8988T (cell line): ENCODE measurements at places on chromosomes 2 and 18.
A peak's percentile ranks its signal among the peaks of the same experiment; 100 is the strongest.

DNA sequence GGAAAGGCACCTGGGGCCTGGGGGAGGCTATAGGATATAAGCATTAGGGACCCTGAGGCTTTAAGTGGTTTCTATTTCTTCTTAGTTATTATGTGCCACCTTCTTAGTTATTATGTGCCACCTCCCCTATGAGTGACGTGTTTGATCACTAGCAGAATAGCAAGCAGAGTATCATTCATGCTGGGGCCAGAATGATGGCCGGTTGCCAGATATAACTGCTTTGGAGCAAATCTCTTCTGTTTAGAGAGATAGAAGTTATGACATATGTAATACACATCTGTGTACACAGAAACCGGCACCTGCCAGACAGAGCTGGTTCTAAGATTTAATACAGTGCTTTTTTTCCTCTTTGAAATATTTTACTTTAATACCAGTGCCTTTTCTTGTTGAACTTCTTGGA is 29.4 kb downstream of the LIPG start:
- DNase-seq: no peak

DNA sequence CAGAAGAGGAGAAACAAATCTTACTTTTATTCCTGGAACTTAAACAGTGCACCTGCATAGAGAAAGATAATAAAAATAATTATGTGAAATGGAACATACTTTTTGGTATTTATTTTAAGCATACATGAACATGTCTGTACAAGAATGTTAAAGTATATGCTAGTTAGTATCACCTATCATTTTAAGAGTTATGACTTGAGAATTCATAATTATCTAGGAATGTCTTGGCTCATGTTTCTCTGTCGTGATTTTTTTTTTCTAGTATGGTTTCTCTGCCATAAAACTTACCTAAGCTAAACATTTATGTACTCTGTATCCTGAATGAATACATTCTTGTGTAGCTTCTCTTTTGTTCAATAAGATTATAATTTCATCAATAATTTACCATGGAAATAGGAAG is 4.2 kb downstream of the SERPINB7 start:
- no peak for DNase-seq

GRCh38 chr2:165044505-165045303 is 89.4 kb upstream of the SLC38A11 start:
- DNase-seq: no peak

- no peak for DNase-seq
Observed at GRCh38 chr2:144151405-144151804, 368.5 kb downstream of the ZEB2 start.

GRCh38 chr2:100603948-100604633 is 41.3 kb downstream of the PDCL3 start:
- no peak for DNase-seq

DNA sequence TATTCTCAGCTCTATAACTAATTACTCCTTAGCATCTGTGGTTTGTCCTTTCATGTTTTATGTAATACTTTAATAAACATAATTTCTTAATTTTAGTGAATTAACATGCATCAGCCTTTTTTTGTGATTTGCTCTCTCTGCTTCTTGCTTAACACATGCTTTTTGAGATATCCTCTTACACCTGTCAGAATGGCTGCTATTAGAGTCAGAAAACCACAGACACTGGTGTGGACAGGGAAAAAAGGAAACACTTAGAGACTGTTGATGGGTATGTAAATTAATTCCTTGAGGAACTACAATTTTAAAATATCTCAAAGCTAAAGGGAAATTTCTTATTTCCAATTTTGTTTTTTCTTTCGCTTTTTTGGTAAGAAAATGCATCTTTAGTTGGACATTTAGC is 549.0 kb downstream of the ZNF804A start:
- no peak for DNase-seq

- DNase-seq: no peak
Observed at GRCh38 chr2:238407566-238407965, 19.2 kb upstream of the ASB1 start.

GRCh38 chr2:159209341-159210306 is 76.9 kb downstream of the WDSUB1 start:
- DNase-seq: no peak

DNA sequence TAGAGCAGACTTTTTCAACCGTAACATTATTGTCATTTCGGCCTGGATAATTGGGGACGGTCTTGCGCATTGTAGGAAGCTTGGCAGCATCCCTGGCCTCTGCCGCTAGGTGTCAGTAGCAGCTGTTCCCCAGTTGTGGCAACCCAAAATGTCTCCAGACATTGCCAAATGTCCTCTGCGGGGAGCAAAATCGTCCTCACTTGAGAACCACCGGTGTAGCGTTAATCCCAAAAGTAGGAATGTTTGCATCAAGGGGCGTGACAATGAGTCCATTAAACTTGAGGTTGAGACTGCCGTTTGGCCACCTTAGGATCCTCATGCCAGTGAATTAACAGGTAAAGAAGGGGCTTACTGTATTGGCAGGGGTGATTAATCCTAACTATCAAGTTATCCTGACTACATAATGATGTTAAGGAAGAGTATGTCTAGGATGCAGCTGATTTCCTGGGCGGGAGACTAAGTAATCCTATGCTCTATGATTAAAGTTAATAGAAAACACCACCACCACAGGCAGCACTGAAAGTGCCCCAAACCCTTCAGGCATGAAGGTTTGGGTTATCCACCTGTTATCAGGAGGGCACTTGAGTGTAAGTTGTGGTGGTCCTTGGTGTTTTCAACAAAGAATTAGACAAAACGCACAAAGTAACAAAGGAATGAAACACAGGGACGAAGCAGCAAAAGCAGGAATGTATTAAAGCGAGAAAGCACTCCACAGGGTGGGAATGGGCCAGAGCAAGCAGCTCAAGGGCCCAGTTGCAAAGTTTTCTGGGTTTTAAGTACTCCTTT is 4.9 kb upstream of the ZC3H8 start:
- no peak for DNase-seq

DNA sequence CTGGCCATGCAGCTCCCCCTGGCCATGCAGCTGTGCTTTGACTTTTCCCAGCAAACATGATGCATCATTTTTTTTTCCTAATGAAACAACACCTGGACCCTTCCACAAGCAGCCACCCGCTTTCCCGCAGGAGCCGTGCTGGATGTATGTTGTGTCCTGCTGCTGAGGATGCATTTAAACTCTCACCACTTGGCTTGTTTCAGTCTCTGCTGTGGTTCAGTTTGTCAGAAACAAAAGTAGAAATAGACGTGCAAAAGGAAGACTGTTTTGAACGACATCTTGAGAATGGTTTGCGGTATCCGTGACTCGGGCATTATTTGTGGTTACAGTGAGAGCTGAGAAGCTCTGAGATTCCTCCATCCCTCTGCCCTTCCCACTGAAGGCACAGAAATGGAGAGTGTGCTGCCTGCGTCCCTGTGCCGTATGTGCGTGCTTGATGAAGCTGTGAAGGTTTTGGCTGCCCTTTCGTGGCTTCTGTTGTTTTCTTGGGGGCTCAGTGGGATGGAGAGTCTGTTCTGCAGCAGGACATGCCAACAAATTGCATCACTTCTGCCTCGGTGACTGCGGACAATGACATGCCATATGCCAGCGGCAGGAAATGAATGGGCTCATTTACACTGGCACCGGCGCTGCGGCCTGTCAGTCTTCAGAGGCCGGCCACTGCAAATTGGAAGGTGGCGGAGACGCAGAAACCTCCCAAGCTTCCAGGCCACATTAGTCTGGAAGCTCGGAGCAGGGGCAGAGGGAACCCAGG is 417.7 kb upstream of the SALL3 start:
- no peak for DNase-seq

DNA sequence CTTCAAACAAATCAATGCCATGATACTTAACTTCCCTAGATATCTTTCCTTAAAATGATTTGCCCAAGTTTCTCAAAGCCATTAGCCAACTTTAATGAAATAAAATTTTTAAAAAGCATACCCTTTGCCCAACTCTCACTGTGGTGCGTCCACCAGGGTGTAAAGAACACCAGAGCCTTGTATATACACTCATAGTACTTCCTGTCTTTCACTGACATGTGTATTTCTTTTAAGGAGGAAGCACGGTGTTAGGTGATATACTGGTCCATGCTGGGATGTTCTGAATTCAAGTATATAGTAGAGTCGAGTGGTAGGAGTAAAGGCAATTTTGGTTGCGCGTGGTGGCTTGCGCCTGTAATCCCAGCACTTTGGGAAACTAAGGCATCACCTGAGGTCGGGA is 22.7 kb downstream of the AAK1 start:
- DNase-seq: no peak

DNA sequence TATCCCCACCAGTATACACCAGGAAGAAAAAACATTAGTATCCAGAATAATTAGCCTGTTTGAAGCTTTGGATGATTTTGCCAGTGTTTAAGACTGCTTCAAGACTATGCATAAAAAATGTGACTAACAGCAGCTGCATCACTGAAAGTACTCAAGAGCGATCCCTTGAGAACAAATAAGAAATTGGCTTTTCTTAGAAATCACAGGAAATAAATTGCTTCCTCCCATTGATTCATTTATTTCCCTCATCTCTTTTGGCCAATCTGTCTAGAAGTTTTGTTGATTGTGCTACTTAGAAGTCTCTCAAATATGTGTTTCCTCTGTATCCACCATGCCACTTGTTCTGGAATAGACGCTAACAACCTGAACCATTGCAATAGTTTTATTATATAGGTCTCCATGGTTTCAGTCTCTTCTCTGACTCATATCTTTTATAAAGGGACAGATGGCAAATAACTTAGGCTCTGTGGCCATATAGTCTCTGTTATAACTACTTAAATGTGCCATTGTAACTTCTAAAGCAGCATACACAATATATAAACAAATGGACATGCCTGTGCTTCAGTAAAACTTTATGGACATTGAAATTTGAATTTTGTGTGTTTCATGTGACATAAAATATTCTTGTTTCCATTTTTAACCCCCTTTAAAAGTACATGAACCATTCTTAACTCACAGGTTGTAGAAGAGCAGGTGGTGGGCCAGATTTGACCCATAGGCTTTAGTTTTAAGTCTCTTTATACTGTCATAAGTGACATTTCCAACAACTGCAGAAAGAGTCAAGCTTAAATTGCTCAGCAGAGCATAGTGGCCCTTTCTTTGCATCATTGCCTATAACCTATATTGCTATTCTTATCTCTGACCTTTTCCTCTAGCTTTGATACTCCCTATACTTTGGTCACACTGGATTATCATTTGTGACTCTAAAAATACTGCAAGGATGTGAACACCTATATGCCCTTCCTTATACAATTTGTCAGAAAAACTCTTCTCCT is 123.9 kb downstream of the MC4R start:
- DNase-seq: no peak

- DNase-seq: peak; percentile 91
Observed at GRCh38 chr2:231900486-231900942, 25.7 kb downstream of the NPPC start.

DNA sequence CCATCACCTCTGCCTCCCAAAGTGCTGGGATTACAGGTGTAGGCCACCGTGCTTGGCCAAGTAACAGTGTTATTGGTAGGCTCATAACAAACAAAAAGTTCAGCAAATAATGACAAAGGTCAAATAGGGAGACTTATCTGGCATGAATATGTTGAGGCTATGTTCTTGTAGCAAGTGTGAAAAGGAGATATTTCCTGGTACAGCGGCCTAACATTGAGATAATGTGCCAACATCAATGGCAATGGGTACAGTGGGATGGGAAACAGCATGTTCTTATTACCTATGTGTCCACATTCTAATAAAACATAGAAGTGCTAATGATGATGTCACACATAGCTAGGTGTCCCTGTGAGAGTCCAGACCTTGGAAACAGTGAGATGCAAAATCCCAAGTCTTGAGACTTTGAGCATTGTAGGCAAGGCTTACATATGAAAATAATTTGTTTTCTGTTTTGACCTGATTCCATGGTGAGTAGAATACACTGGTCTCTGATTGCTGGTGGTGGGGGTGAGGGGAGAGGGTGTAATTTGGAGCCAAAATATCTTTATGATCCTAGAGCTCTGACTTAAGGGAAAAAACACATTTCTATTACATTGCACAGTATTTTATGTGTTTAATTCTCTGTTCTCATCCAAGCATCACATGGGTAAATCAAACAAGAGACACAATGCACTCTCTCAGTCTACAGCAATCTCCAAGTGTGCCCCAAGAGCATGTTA is 33.1 kb upstream of the PMAIP1 start:
- no peak for DNase-seq

DNA sequence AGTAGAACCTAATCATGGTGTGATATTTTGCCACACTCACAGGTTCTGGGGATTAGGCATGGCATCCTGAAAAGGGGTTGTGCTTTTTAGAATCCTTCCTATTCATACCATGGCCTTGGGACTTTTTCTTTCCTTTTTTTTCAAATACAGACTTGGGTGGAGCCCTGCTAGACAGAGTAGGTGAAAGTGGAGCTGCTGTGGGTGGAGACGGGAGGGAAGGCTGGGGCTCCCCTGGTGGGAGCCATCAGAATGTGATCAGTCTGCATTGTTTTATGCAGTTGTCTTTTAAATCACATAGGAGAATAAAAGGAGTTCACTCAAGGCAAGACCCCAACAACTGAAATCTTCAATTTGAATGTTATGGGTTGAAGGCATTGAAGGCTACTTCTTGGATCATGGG is 130.2 kb downstream of the VAPA start:
- no peak for DNase-seq

DNA sequence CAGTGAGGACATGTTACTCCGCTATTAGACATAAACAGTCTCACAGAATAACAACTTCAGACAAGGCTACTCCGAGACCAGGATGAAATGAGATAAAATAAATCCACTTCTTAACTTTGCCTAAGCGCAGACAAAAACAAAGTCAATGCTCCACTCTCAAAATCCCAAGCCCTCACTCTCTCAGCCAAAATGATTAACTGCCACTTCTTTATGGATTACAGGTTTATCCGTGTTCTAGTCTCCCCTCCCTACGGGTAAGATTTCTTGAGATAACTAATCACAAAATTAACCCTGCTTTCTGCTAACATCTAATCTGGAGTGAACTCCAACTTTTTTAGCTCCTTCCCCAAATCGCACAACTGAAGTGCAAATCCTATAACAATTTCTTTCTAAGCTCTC is 1.1 kb upstream of the CRYGC start:
- DNase-seq: no peak

DNA sequence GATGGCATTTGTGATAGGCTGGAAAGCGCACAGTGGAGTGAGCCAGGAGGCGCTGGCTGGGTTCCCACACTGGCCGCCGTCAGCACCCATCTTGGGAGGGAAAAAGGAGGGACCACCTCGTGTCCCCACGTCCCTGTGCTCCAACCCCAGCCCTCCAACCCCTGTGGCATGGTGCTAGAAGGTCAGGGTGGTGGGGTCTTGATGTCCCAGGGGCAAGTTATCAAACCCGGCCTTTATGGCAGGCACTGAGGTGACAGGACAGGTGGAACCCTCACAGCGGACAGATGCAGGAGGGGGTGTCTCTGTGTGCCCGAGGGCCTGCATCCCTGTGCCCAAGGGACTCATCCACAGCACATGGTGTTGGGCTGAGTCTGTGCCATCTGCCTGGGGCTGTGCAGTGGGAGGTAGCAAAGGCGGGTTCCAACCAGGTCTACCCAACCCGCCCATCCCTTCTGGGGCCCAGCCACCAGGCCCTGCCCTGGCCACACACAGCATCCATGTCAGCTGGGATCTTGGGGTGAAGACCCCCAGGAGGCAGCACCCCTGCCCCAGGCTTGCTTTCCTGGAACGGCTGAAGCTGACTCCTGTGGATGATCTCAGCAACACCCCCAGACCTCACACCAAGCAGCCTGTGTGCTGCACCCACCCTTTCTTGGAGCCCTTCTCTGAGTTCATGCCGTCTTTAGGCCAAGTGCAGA is 246.1 kb downstream of the NDUFA10 start:
- no peak for DNase-seq

GRCh38 chr2:230956827-230957755 is 32.0 kb upstream of the GPR55 start:
- peak; percentile 58 for DNase-seq

GRCh38 chr2:46770622-46771021 is 145.0 kb downstream of the MCFD2 start:
- DNase-seq: no peak

- no peak for DNase-seq
Observed at GRCh38 chr2:8680822-8681760, 765 bp upstream of the ID2 start.
